ENCODE measurements at places on chromosomes 3 and 15.

DNA sequence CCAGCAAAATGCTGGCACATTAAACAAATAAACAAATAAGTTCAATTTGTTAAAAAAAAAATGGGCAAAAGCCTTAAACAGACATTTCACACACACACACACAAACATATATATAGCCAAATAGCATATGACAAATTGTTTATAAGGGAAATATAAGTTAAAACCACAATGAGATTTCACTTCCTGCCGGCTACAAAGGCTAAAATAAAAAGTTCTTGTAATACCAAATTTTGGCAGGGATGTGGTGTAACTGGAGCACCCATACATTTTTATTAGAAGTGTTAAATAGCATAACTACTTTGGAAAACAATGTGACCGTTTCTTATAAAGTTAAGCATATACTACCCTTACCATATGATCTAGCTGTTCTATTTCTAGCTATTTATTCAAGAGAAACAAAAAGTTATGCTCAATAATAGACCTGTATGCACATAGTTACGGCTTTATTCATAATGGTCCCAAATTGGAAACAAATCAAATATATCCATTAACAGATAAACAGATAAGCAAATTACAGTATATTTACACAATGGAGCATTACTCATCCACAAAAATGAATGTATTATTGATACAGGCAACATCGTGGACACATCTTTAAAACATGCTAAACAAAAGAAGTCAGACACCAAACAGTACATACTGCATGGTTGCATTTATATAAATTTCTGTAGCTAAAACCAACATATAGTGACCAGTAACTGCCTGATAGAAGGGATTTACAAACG lies 93.9 kb downstream of the EOMES start:
- no peak for DNase-seq

GRCh38 chr3:171373711-171374110 lies 86.5 kb downstream of the TNIK start:
- DNase-seq: no peak

DNA sequence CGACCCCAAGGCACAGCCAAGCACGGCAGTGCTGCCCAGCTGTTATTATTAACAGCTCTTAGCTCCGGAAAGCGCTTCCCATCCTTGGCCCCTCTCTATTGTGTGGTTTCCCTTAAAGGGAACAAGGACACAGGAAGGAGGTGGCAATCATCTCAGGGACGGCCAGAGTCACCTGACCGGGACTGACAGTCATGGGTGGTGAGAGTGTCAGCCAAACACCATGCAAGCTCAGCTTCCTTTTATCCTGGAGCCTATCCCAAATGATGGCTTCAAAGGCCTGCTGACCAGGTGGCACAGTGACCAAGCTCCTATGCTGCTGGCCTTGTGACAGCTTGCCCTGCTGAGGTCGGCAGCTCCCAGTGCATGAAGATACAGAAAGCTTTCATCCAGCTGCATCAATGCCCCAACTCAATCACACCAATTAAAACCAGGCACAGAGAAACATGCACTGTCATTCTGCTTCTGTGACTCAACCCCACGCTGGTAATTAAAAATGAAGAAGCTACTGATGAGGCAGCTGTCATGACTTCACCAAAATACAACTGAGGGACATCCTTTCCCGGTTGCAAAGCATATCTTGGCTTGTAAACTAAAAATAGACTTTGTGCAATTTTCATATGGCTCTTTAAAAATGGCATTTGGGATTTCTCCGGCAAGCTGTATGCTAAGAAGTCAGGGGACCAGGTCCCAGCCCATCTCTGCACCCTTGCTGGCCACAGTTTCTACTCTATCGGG lies 34.0 kb downstream of the PCSK6 start:
- DNase-seq: no peak

DNA sequence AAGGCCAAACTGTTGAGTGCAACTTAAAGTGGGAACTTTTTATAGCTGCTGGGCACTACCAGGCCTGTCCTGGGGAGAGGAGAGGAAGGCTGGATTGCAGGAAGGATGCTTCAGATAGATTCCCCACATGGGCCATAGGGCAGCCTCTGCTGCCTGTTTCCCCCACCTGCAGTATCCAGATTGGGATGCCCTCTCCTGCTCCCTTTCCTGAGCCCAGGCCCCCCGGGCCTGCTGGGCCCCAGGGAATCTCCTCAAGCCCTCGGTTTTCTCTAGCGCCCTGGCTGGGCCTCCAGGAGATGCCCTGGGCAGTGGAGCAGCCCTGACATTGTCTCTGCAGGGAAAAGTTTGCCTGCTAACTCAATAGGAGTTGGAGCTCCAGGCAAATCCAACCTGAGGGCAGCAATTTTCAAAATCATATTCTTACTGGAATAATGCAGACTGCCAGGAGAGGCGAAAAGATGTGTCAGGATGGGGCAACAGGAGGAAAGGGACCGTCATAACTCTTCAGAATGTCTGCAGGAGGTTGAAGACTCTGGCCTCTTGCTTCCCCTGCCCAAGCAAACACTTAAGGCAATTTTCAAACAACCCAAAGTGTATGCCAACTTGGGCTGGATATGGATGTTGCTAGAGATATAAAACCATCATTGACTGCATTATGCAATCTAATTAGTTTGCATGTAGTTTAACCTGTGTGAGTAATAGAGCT lies 4.4 kb downstream of the NR2F2 start:
- no peak for DNase-seq

DNA sequence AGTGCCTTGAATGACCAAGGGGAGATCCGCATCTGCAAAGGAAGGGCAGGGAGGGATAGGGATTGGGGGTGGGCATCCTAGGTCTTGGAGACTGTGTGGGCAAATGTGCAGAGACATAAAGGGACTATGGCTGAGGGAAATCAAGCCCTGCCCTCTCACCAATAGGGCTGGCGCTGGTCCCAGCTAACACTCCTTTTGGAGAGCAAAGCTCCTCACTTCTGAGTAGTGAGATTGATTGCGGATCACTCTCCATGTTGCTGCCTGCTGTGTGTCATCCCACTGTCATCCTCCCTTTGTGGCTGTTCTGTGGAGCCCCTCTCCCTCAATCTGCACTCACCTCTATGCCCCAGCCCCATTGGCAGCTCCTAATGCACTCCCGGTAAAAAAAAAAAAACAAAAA lies 2.2 kb upstream of the CELSR3 start:
- DNase-seq: no peak

GRCh38 chr15:88467935-88468528 lies 524 bp downstream of the MRPS11 start:
- peak; percentile 29 for DNase-seq

GRCh38 chr15:85490856-85491255 lies 110.5 kb downstream of the AKAP13 start:
- no peak for DNase-seq

- no peak for DNase-seq
Observed at GRCh38 chr3:106745344-106746168, 631.7 kb upstream of the CCDC54 start.

- no peak for DNase-seq
Observed at GRCh38 chr15:98583771-98584430, 64.4 kb upstream of the IGF1R start.

DNA sequence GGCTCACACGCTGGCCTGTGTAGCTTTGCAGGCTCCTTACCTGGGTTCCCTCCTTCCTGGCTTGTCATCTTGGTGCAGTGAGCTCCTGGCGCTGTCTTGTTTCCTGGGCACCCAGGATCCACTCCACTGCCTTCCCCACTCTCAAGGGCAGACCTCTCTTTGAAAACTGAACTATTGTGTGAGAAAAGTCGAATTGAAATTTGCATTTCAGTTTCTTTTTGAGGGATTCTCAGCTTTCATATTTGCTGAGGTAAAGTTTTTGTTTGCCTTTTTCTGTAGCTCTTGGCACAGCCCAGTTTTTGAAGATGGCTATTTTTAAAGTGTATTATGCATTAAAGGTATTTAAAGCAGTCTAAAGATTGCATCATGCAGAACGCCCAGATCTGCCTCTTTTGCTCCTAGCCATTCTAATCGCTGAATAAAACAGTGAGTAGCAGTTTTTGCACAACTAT lies 70.1 kb downstream of the CCK start:
- DNase-seq: no peak

- peak; percentile 60 for DNase-seq
Observed at GRCh38 chr3:74267588-74268184, 346.8 kb downstream of the CNTN3 start.

DNA sequence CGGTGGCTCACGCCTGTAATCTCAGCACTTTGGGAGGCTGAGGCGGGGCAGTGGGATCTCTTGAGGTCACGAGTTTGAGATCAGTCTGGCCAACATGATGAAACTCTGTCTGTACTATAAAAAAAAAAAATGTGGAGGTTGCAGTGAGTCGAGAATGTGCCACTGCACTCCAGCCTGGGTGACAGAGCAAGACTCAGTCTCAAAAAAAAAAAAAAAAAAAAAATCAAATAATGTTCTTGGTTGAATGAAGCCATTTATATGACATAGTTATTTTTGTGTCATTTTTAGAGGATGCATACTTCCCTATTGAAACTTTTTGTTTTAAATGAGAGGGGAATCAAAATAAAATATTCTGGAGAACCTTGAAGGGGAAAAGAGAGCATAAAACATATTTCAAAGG lies 3.1 kb downstream of the HMCES start:
- DNase-seq: no peak

GRCh38 chr15:97456521-97457202 lies 503.8 kb upstream of the ARRDC4 start:
- DNase-seq: no peak

DNA sequence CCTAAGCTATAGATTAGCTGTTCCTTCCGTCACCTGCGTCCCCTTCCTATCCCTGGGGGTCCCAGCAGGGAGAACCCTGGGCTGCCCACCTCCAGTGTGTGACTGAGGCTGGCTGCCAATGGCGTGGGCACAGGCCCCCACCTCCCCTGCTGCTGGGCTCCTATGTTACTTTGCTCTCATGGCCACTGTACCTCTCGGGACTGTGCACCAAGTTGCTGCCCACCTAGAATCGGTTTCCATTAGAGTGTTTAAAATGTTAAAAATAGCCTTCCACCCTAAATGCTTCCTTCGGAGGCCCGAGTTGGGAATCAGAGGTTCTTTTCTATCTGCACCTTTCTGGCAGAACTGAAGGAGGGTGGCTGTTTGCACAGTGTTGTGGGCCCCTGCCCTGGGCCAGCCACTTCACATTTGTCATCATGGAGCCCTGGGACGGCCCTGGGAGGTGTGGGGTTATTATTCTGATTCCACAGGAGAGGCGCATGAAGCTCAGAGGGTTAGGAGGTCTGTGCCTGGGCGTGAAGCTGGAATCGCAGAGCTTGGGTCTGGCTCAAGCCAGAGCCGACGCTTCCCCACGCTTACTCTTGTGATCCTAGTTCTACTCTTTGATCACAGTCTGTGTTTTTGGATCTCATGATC lies 29.1 kb downstream of the IRAK2 start:
- no peak for DNase-seq

- no peak for DNase-seq
Observed at GRCh38 chr3:99212969-99213368, 311.5 kb upstream of the DCBLD2 start.

GRCh38 chr3:122314228-122314876 lies 10.7 kb upstream of the CSTA start:
- DNase-seq: no peak

- DNase-seq: no peak
Observed at GRCh38 chr3:135454890-135455289, 510.6 kb upstream of the PPP2R3A start.

DNA sequence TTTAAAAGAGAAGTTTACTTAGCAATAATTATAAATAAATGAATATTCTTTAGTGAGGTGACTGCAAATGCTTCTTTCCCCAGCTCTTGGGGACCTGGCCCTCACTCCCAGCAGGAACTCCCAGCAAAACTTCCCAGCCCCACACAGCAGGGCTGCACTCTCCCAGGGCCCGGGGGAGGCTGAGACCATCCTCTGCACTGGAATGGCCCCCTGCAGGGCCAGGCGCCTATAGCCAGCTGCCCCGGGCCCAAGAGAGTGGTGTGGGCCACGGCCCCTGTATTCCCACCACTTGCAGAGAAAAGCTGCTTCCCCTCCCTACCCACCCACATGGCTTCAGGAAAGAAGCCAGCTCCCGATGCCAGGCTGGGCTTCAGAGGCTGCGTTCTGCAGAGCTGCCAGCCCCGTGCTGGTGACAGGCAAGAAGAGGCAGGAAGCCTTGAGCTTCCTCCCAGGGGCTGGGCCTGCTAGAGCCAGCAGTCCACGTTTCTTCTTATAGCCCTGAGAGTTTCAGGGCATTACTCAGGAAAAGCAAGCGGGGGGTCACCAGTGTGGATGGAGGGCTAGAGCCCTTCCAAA lies 20.0 kb downstream of the IDH2 start:
- DNase-seq: no peak

DNA sequence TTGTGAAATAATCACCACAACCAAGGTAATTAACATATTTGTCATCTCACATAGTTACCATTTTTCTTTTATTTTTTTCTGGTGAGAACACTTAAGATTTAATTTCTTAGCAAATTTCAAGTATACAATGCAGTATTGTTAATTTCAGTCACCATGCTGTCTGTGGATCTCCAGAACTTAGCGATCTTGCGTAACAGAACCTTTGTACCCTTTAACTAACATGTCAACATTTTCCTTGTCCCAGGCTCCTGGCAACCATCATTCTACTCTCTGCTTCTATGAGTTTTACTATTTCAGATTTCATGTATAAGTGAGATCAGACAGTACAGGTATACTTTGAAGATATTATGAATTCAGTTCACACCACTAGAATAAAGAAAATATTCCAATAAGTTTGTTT lies 154.4 kb downstream of the KCNAB1 start:
- no peak for DNase-seq

- no peak for DNase-seq
Observed at GRCh38 chr3:37823189-37823588, 38.5 kb upstream of the CTDSPL start.

DNA sequence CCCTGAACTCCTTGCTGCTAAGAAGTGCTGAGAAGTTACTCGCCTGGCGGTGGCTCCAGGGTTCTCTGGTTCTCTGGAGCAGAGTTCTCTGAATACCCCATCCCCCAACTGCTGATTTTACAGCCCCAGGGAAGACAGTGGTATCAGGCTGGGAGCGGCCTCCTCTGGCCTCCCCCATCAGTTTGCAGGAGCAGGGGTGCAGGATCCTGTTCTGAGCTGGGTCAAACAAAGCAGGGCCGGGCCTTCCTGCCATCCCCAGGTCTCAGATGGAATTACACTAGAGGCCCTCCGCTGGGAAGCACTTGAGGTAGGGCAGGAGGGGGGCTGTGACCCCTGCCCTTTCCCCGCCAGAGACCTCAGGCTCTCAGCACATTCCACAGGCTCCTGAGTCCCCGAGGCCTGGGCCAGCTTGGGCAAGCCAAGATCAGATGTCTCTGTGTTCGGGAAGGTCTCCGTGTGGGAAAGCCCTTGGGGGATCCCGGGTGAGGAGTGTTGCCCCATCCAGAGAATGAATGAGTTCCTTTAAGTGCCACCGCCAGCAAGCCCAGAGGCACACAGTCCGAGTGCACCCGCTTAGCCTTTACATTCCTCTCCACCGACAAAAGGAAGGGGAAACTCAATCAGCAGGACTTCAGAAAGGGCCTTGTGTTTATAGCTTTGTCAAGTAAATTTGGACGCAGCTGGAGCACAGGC lies 149.9 kb downstream of the LRRK1 start:
- DNase-seq: no peak

DNA sequence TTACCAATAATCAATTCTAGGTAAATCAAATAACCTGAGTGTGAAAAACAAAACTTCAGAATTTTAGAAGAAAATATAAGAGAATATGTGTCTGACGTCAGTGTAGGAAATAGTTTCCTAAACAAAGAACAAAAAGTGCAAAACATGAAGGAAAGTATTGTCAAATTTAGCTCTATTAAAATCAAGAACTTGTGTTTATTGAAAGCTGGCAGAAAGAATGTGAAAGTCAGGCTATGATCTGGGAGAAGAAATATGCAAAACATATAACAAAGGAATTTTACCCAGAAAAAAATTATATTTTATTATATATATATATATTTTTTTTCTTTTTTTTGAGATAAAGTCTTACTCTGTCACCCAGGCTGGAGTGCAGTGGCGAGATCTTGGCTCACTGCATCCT lies 129.1 kb upstream of the ANKRD28 start:
- DNase-seq: no peak
